ENCODE measurements at places on chromosomes 12 and 14.

DNA sequence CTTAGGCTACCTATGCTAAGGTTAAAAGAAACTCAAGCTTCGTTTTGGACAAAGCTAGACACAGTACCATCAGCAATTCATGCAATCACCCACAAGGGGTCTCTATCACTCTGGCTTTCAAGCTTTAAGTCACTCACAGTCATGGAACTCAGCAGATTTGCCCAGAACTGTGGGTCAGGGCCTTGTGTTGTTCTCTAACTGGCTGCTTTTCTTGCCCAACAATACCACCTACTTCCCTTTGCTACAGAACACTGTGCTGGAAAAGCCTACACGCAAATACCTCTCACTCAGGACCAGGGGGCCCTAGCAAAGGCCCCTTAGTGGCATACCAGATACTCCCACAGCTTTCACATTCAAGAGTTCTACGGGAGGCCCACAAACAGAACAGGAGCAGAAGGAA lies 9.1 kb downstream of the NEMP1 start:
- DNase-seq, result no peak

- no peak for DNase-seq
Measured at GRCh38 chr12:57229046-57229633, 371 bp upstream of the SHMT2 start.

DNA sequence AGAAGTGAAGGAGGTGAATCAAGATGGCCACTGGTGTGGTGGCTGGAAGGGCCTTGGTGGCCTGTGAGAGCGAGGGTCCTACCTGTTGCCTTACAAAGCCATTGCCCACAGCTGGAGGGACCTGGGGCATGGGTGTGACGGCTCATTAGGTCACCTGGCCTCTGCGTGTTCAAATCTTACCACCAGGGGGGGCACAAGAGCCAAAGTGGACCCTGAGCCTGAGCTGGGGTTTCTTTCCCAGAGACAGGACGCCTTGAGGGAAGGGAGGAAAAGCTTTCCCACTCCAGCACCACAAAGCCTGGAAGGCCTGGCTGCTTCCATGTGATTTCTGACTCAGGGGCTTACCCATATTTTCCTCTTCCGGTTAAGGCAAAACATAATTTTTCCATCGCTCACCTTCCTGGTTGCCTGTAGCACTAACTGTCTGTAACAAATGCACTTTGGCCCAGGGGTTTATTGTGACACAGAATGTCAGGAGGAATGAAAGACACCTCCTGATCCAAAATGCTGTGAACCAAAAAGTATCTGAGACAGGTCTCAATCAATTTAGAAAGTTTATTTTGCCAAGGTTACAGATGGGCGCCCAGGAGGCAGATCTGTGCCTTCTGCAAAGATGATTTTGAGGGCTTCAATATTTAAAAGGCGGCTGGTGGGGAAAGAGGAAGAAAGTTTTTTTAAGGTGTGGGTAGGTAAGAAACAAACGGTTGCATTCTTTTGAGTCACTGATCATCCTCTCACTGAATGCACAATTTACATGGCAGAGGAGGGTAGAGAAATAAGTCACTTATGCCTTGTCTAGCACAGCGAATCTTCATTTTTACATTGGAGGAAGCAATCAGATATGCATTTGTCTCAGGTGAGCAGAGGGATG lies 4.3 kb upstream of the CD9 start:
- DNase-seq, result peak; percentile 58

DNA sequence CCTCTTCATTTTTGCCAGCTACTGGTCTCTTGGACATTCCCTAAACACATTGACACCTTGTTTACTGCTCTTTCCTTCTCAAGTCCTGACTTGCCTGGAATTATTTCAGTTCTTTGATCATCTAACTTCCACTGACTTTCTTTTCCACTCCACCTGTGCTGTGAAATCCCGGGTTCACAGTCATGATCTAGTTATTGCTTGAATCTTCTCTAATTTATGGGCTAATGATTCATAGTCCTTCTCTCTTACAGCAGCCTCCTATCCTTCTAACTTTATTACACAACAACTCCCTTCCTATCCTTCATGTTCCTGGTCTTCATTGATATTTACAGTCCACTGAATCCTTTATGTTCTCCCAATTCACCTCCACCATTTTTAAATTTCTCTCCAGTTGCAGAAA lies 260.1 kb downstream of the C12orf75 start:
- DNase-seq, result no peak

DNA sequence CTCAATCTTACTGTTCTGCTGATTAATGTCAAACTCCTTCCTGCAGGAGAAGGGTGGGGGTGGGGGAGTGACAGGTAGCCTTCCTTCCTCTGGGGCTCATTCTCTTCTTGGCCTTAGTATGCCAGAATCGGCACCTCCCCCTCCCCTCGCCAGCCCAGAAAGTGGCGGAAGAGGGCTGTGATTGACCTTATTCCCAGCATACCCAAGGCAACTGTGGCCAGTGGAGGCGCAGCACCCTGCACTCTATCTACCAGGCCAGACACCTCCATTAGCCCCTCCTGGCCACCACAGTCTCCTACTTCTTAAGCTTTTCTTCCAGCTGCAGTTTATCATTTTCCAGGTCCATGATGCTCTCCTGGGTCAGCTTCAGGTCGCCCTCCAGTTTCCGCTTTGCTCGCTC lies 15.5 kb downstream of the MYH6 start:
- no peak for DNase-seq

GRCh38 chr12:80086025-80086424 lies 13.3 kb upstream of the OTOGL start:
- DNase-seq, result no peak

DNA sequence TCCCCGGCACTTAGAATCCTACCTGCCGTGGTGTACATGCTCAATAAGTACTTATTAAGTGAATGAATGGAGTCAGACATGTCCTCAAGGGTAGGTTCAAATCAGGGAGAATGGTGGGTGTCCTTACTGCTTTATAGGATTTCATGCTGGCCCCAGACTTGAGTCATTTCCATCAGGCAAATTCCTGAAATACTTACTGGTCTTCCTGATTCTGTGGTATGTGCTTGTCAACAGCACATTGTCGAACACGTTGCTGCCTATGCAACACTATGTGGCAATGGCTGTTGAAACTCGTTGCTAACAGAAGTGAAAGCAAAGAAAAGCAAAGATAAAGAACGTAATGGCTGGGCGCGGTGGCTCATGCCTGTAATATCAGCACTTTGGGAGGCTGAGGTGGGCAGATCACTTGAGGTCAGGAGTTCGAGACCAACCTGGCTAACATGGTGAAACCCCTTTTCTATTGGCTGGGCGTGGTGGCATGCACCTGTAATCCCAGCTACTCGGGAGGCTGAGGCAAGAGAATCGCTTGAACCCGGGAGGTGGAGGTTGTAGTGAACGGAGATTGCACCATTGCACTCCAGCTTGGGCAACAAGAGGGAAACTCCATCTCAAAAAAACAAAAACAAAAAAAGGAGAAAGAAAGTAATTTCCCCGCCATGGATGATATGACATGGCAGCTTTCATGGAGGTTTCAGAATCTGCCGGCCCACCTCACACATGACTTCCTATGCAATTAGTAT lies 214.9 kb downstream of the ZFP36L1 start:
- DNase-seq, result no peak

GRCh38 chr14:23694949-23695663 lies 58.9 kb downstream of the DHRS2 start:
- no peak for DNase-seq

DNA sequence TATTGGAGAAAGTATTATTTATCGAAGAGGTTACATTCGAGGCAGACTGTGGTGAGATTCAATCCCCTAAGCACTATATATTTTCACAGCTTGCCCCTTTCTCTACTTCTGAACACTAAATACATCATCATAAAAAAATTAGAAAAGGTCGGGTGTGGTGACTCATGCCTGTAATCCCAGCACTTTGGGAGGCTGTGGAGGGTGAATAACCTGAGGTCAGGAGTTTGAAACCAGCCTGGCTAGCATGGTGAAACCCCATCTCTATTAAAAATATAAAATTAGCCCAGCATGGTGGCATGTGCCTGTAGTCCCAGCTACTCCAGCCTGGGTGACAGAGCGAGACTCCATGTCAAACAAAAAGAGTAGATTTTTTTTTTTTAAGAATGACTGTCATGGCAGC lies 70.6 kb upstream of the MYF6 start:
- no peak for DNase-seq

DNA sequence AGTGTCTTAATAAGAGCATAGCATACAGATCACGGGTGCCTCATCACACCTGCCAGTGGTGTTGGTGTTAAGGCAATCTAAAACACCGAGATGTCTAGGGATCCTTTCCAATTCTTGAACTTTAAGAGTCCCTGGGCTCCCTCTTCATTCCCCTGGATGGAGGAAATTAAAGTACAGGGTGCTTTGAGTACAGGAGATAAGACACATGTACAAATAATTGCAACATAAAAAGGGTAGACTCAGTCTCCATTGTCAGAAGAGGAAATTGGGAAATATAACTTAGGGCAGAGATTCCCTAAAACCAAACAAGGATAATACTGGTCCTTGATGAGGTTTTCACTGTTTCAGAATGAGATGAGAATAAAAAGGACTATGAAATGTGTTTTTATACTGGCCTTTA lies 34.9 kb downstream of the SCFD1 start:
- no peak for DNase-seq

GRCh38 chr12:64212119-64212746 lies 9.9 kb downstream of the KICS2 start:
- no peak for DNase-seq

DNA sequence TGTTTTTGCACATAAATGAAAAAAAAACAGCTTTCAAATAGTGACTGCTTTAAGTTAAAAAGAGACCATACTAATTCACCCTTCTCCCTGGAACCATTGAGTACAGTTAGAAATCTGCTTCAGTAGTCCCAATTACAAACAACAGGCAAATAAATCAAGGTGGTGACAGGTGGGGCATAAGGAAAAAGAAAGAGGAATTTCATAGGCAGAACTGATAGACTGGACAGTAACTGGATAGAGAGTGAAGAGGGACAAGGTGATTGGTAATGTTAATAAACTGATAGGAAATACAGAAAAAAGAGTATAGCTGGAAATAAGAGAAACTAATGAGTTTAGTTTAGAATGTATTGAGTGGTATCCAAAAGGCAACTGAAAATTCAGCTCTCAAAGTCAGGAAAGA lies 56.0 kb downstream of the SLC41A2 start:
- no peak for DNase-seq

- DNase-seq, result no peak
Measured at GRCh38 chr12:120286768-120287490, 4.8 kb downstream of the RNU4-2 start.

- no peak for DNase-seq
Measured at GRCh38 chr14:37411079-37411735, 183.8 kb downstream of the FOXA1 start.

- no peak for DNase-seq
Measured at GRCh38 chr12:22190-22529, 44.4 kb upstream of the IQSEC3 start.

- no peak for DNase-seq
Measured at GRCh38 chr12:128871516-128871892, 18.2 kb downstream of the GLT1D1 start.

GRCh38 chr12:53625373-53625945 lies 723 bp downstream of the ATF7 start:
- no peak for DNase-seq

GRCh38 chr12:28053564-28053963 lies 81.0 kb upstream of the PTHLH start:
- no peak for DNase-seq

DNA sequence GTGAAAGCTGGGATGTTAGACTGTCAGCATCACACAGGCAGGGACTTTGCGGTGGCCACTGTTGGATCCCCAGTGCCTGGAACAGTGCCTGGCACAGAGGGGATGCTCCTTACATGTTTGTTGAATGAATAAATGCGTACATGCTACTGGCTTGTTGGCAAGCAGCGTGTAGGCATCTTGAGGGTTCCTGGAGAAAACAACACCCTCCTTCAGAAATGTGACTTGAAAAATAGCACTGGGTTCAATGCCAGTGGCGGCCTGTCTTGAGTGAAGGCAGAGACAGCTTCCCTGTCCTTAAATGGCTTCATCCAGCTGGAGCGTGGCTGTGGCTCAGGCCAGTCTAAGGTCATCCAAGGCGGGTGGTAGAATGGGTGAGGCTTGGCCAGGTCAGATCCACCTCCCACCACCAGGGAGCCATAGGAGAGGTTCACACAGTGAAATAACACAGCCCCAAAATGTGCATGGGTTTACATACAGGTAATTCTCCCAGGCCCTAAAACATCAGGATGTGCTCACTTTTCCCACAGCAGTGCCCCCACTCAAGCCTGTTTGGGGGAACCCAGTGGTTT lies 171.4 kb downstream of the PHETA1 start:
- DNase-seq, result no peak

- no peak for DNase-seq
Measured at GRCh38 chr14:24367514-24368211, at the start of gene NFATC4. TSS of gene NFATC4 (plus strand) at chr14:24368184. CDS start at chr14:24368341, 157 bp downstream.

DNA sequence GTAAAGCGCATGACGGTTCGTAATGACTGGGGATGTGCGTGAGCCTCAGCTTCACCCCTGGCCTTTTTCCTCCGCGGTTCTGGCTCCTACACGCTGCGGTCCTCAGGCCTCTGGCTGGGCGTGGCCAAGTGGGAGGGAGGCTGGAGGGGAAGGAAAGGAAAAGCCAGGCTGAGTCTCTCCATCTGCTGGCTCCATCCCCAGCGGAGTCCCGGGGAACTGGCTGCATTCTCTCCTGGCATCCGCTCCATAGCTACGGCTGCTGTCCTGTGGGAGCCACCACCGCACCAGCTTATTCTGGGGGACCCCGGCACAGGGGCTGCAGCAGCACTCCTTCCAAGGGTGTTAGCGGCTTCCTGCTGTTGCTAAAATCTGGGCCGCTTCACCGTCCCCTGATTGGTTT lies 68.2 kb upstream of the SLC24A4 start:
- DNase-seq, result no peak

DNA sequence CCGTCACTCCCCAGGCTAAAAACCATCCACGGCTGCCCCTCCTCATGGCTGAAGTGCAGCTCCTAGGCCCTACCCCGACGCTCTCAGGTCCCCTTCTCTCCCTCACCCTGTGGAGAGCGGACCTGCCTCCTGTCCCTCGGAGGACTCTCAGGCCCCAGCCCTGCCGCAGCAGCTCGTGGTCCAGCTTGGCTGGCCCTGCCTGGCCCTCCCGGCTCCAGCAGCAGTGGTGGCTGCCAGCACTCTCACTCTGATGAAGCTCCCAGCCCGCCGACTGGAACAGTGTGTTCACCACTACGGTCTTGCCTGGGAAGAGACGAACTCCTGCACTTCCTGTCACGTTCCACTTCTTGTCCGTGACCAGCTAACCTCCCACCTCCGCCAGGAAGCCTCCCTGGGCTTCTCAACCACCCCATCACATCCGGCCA lies 11.1 kb downstream of the BAG5 start:
- DNase-seq, result no peak
